ENCODE measurements at places on chromosomes 7 and 10.

DNA sequence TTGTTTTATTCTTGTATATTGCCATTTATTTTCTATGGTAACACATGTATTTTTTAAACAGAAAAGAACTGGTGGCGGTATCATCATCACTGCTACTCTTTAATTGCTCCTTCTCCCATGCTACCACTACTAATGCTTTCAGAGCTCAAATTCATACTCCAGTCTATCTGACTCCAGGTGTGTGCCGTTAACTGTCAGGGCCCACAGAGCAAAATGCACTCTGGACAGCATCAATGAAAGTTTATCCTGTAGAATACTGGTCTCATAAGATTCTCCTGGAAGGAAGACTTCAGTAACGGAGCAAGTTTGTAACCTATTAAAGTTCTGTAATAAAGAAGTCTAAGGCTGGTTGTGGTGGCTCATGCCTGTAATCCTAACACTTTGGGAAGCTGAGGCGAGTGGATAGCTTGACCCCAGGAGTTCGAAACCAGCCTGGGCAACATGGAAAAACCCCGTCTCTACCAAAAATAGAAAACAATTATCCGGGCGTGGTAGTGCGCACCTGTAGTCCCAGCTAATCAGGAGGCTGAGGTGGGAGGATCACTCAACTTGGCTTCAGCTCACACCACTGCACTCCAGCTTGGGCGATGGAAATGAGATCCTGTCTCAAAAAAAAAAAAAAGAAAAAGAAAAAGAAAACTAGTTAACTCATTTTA is 18.4 kb downstream of the ZNRF2 start:
- DNase-seq, result no peak

- no peak for DNase-seq
Measured at GRCh38 chr10:89304026-89304425, 2.2 kb downstream of the IFIT2 start.

DNA sequence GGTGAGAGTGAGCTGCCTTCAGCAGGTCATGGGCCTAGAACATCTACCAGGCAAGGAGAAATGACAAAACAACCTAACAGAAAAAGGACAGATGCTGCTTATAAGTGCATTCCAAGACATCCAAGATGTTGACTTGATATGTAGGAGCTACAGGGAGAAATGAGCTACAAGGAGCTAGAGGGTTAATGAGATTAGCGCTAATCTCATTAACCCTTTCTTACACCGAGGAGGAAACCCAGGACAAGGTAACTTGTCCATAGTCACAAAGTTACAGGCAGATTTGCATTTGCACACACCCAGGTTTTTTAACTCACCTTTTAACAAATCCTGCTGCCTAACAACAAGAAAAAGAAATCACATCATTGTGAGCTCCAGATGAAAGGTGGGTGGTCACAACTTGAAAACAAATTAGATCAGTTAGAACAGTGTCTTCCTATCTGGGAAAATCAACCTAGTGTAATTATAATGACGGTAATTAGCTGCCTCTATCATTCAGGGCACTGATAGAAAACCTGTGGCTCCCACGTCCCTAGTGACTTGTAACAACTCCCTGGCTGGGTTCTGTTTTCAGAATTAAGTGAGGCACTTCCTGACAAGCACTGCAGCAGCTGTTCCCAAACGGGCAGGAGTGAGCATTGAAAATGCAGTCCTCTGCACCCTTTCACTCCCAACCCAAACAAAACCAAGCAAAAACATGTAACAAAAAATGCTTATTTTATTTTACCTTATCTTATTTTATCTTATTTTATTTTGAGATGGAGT is 5.7 kb downstream of the KIAA1549 start:
- no peak for DNase-seq

GRCh38 chr10:48512861-48513260 is 92.0 kb downstream of the ARHGAP22 start:
- no peak for DNase-seq

DNA sequence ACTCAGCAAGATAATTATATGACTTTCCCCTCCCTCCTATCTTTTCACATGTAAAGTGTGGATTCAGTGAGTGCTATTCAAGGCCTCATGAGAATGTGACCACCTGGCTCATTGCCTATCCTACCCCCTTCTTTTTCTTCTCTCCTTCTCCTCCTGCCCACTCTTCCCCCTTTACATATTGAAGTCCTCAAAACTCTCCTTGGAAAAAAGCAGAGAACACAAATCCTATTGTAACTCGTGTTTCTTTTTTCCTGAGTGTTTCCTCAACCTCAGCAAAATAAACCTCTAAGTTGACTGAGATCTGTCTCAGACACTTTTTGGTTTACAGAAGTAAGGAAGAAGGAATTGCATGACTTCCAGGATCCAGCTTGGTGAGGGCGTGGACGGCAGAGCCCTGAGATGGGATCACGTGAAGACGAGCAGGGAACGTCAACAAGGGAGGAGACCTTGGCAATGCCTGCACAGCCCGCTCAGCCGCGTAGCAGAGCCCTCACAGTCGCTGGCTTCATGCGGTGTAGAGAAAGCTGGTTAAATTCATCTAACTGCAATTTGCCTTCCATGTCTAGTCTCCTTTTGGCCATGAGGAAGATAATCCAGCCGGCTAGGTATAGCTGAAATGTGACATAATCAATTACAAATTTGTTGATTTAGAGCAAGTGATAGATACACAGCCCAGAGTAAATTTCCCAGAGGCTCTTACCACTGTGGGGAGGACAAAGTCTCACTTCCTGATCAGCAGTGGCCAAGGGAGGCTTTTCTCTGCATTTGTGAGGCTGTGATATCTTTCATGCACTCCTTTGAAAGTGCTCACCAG is 75.7 kb downstream of the LYZL2 start:
- no peak for DNase-seq

GRCh38 chr7:153943861-153944260 is 108.3 kb upstream of the DPP6 start:
- DNase-seq, result no peak

DNA sequence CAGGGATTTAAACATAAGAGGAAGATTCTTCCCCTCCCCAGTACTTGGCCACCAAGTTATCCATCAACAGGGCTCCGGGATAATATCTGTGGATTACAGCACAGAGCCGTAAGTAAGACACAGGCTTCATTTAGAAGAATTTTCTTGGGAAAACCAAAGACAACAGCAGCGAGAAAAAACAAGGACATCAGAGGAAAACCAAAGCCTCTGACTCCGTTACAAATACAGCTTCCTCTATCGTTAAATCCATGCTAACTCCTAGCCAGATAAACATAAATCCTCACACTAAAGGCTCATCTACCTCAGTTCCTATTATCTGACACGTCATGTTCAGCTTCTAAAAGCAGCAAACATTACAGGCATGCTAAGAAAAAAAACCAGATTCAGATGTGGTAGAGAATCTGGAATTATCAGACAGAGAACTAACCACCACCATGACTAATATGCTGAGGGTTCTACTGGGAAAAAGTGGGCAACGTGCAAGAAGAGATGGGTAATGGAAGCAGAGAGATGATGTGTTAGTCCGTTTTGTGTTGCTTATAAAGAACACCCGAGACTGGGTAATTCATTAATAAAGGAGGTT is 48.4 kb downstream of the BRI3 start:
- DNase-seq, result no peak

DNA sequence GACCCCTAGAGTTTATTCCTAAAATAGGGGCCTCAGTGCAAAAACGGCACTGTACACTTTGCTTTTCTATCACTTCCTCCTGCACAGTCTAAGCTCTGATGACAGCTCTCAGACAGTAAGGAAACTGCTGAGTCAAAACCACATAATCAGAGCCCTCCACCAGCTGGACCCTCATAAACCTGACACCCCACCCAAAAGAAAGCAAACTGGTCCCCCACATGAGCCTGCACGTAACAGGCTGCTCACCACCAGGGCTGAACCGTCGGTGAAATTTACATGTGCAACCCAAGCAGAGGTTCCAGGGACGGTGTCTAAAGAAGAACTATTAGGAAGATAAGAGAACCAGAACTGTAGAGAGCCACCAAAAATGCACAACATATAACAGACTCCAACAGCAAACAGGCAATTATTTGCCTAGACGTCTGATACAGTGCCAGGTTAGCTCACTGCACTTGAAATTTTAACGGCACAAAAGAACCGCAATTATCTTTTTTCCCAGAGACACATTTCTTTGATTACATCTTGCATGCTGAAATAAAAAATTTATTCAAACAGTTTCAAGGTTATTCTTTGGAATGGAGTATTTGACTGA is 19.6 kb downstream of the SGMS1 start:
- no peak for DNase-seq

- DNase-seq, result no peak
Measured at GRCh38 chr7:107857541-107857912, 33.5 kb upstream of the DLD start.

GRCh38 chr7:157482517-157483087 is 145.8 kb downstream of the DNAJB6 start:
- no peak for DNase-seq

- no peak for DNase-seq
Measured at GRCh38 chr7:32900433-32900995, 9.0 kb upstream of the KBTBD2 start.

DNA sequence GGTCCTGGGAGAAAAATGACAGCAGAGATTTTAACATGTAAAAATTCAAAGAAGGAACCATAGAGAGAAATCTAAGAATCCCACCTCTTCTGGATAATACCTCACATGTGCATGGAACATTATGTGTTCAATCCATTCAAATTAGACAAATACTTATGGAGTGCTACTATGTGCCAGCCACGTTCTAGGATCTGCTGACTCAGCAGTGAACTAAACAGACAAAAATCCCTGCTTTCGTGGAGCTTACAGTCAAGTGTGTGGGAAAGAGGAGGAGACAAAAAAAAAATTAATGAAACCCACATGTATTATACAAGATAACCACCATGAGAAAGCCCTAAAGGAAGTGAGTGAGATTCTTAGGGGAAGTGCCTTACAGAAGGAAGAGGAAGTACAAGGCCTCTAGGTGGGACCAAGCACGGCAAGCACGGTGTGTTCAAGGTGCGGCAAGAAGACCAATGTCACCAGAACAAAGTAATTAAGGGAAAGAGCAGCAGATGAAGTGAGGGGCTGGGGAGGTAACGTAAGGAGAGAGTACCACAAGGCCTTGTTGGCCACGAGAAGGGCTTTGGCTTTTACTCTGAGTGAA is 71.0 kb downstream of the SLC25A13 start:
- DNase-seq, result no peak

GRCh38 chr7:50436133-50436806 is 13.9 kb downstream of the FIGNL1 start:
- no peak for DNase-seq

DNA sequence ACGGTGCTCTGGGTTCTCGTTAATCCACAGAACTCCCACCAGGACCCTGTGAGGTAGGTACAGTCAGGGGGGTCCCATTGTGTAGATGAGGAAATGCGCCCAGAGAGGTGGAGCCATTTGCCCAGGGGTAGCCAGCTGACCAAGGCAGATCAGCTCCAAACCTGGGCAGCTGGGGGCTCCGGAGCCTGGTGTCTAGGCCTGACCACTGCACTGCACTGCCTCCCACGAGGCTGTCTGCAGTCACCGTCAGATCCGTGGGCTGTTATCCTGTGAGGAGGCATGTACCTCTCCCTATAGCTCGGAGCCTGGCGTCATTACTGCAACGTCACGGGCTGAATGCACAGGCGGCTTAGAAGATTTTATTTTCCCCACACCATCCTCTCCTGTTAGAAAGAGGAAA is 411.8 kb upstream of the FOXK1 start:
- DNase-seq, result no peak

DNA sequence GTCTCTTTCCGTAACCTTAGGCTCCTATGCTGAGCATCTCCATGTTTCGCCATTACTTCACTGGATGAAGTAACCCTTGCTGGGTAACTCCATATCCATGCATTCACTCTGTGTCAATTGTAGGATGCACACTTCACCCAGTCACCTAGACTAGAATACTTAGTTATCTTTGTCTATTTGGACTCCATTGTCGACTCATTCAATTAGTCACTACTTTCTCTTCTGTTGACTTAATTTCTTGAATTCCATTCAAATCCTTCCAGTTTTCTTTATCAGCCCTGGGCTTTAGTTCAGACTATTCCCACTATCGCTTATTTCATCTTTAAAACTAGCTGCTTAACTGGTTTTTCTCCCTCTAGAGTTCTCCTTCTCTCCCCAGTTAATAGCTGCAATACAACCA is 111.3 kb upstream of the TNS3 start:
- no peak for DNase-seq

- no peak for DNase-seq
Measured at GRCh38 chr10:52491246-52491995, 177.3 kb downstream of the DKK1 start.

GRCh38 chr10:127576740-127577161 is 27.6 kb downstream of the NPS start:
- no peak for DNase-seq

GRCh38 chr10:43228783-43229207 is 38.1 kb downstream of the RASGEF1A start:
- DNase-seq, result no peak

DNA sequence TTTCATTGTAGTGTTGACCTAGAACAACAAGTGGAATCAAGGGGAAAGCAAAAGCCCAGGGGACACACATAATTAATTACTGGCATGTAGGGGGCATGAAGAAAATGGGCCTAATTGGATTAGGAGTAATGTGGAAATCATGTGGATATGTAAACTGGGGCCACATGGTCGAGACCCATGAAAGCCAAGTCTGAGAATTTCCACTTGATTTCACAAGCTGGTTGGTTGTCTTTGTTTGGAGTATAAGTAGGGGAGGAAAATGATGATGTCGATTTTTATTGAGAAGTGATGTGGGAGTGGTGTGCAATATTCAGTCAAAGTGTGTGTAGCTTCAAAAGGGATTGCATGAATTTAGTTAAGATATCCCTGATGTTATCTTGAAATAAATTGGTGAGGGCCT is 131.8 kb downstream of the LRRC4 start:
- no peak for DNase-seq

- DNase-seq, result no peak
Measured at GRCh38 chr7:11788568-11788967, 43.4 kb downstream of the THSD7A start.

GRCh38 chr10:127496035-127496434 is 53.1 kb upstream of the NPS start:
- DNase-seq, result no peak

DNA sequence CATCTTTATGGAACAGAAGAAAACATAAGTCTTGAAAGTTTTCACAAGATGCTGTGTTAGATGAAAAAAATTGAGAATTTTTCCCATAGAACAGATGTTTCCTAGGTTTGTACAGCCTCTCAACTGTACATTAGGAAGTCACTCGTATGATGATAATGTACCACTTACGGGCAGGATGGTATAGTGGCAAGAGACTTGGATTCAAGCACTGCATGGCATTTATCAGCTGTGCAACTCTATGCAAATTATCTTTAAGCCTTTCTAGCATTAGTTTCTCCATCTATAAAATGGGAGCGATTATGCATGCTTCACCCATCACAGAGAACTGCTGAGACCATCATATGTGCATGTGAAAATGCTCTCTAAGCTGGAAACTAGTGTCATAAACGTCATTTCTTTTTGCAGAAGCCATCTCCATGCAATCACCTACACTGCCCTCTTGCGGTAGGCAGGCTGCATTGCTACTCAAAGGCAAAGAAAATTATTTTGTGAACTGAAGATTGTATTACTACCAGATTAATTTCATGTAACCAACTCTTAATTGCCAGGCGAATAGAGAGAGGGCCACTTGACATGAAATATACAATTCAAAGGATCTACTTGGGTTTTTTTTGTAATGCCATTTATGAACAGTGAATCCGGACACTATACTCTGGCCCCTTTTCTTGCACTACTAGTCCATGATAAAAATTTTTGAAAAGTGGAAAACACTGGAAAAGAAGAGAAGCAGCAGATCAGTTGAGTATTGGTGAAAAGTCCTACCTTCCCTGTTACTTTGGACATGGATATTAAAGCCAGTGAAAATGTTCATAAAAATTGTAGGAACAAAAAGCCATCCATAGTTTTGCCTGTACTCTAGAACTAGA is 102.3 kb downstream of the JAZF1 start:
- no peak for DNase-seq

All from AG04449 (cell line).